ENCODE measurements at places on chromosomes 3 and 15.

GRCh38 chr3:14457999-14458398, 55.6 kb downstream of the SLC6A6 start:
- DNase-seq = no peak

GRCh38 chr3:42537350-42537749, 34.9 kb downstream of the VIPR1 start:
- no peak for DNase-seq

- DNase-seq = no peak
Observed at GRCh38 chr3:53160061-53160659, 849 bp upstream of the PRKCD start.

DNA sequence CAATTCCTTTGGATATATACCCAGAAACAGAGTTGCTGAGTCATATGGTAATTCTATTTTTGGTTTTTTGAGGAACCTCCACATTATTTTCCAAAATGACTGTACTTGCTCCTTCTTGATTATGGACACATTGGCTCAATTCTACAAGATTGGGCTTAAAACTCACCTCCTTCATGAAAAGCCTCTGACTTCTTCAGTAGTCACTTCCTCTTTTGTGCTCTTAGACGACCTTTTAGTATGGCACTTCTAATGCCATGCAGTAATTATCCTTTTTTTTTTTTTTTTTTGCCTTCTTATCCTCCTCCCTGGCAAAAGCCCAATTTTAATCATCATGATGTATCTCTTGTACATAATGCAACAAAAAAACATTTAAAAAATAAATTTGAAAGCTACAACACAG, 33.0 kb upstream of the ABHD17C start:
- DNase-seq = no peak

GRCh38 chr3:8563597-8563996, 62.0 kb downstream of the LMCD1 start:
- no peak for DNase-seq

- DNase-seq = no peak
Observed at GRCh38 chr3:29153811-29154210, 127.1 kb upstream of the RBMS3 start.

DNA sequence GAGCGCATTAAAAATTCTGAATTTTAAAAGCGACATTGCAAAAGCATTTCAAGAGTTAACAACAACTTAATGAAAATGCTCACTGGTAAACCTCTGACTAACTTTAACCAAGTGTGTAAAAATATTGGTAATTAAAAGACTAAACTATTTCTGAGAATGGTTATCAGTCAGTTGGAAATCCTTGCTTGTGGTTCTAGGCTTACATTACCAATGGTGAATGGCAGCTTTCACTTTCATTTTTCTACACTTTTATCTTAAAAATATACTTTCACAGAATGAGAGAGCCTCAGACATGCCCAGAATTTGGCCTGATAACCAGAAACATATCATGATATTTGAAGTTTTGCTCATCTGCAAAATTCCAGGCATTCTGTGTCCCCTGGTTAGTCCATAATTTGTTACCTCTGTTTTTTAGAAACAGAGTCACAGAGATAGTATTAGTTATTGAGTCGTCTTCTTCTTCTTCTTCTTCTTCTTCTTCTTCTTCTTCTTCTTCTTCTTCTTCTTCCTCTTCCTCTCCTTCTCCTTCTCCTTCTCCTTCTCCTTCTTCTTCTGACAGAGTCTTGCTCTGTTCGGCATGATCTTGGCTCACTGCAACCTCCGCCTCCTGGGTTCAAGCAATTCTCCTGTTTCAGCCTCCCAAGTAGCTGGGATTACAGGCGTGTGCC, 5.5 kb upstream of the RNF111 start:
- DNase-seq = no peak

GRCh38 chr15:92719021-92719420, 63.4 kb upstream of the FAM174B start:
- no peak for DNase-seq

DNA sequence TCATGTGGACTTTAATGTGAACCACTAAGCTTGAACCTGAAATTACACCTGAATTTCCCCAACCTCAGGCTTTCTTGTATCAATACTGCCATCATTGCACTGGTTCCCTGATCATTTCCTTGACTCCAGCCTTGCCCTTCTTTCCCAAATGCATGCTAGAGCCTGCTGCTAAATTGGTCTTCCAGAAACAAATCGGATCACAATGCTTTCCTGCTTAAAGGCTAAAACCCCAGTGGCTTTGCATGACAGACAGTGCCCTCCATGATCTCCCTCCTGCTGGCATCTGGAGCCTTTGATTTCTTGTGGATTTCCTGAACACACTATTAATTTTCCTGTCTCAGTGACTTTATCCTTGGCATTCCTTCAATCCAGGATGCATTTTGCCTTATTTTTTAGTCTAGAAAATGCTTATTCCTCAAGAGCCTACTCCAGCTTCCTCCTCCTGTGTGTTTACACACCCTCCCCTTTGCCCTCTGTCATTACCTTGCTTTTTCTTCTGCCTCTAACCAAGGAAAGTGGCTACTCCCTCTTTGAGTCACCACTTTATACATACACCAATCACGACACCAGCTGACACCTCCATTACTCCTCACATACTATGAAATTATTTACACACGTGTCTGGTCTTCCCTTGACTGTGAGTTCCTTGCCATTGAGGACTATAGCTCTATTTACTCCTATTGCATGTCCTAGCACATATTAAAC, 214.6 kb downstream of the KCNAB1 start:
- DNase-seq = no peak

DNA sequence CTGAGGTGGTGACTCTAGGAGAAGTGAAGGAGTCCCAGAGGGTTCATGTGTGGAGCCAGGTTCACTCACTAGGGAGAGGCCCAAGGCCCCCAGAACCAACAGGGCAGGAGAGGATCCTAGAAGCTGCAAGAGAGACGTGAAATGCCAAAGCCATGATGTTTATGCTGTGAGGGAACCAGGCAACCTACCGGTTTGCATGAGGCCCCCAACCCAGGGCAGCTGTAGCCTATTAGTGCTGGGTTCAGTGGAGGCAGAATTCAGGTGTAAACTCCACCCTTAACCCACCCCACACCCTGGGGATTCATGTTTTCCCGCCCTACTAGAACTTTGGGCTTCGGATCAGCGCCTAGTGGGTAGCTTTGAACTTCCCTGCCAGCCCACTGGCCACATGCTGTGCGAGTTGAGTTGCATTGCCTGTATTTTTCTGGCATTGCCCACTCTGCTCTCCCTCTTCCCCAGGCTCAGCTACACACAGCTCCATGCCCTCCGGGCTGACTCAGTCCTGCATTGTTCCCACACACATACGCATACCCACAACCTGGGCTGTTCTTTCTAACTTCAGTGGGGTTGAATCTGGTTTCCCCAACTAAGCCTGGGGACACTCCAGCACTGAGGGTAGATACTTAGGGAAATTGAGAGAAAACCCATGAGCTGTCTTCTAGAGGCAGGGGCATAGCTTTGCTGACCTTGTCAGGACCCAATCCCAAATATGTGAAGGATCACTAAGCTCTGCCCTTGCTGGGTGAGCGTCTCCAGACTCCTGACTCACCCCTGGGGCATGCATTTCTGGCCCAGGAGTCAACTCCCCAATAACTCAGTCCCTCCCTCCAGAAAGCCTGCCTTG, 2.0 kb upstream of the ZBTB47 start:
- no peak for DNase-seq

All from SHP77 treated with DMSO at 0.1 percent for 48 hours (cell line).